Posterior cingulate gyrus (tissue), 11 donors: ENCODE measurements at places on chromosomes 16 and 17.
A peak's percentile ranks its signal among the peaks of the same experiment; 100 is the strongest.

- no peak for DNase-seq
Observed at GRCh38 chr16:63287401-63287800, 1251.2 kb upstream of the CDH8 start.

DNA sequence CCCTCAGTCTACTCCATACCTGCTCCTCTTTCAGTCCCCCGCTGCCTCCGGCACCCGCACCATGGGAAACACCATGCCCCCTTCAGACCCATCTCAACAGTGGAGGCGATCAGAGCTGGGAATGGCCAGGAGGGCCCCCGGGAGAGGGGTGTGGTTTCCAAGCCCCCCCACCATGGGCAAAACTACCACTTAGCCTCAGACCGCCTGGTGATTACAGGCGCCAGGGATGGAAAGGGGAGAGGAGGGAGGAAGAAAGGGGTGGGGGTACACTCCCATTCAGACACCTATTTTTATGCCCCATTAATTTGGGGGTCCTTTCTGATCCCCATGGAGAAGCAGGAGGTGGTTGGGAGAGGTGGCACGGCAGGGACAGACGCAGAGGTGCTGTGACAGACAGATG lies at the start of gene C17orf114:
Gene C17orf114, minus strand, starts transcription at position 101 of the 400 bp plus-strand sequence.
- DNase-seq = no peak

GRCh38 chr16:84119368-84119767 lies 2.6 kb upstream of the MBTPS1 start:
- no peak for DNase-seq

DNA sequence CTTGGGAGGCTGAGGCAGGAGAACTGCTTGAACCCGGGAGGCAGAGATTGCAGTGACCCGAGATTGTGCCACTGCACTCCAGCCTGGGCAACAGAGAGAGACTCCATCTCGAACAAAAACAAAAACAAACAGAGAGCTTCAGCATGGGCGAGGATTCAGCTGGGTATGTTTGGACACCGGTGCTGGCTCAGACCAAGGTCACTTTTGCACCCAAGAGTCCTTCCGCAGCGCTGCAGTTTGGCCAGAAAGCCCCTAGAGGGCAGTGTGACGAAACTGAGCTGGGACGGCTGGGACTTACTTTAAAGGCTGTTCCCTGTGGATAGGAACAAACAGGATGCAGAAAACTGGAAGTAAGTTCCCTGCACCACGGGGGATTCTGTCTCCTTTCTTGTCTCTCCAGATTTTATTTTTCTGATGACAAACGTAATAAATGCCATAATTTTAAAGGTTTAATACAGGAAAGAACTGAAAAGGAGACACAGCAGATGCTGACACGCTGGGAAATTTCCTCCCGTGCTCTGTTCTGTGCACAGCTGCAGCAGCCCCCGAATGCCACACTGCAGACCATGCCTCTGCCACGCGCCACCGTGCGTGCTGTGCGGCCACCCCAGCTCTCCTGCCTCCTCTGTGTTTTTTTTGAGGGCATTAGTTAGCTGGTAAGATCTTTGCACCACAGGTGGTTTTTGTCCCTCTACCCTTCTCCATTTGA lies 25.2 kb upstream of the USP36 start:
- DNase-seq = peak; percentile 80

DNA sequence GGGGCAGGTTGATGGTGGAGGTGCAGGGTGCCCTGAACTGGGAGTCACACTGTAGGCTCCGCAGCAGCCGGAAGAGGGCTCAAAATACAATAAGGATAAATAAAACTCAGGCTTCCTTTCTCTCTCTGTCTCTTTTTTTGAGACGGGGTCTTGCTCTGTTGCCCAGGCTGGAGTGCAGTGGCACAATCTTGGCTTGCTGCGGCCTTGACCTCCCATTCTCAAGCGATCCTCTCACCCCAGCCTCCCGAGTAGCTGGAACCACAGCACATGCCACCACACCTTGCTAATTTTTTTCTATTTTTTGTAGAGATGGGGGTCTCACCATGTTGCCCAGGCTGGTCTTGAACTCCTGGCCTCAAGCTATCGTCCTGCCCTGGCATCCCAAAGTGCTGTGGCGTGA lies 32.9 kb upstream of the NPTX1 start:
- DNase-seq = no peak

GRCh38 chr16:53787423-53787822 lies 83.5 kb downstream of the FTO start:
- no peak for DNase-seq

DNA sequence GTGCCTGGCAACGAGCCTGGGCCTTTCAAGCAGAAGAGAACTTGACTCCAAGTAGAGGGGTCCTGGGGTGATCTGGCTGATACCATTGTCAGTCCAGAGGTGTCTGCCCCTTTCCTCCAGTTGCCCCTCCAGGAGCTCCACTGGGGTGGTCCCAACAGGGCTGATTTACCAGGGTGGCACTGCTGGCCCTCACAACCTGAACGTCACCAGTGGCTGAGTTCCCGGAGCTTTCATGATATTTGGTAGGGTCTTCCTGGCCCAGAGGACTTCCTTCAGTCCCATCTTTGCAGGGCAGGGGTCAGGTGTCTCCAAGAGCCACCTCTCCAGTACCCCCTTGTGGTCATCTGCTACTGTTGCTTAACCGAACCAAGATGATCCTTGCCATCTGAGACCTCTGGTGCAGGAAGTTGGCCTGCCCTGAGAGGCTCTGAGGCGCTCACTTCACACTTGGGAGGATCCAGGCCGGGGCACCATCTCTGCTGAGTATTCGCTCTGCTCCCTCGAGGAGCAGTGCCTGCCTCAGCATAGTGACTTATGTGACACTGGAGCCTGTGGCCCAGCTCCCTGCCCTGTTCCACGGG lies 3.5 kb downstream of the LIMD2 start:
- DNase-seq = no peak

DNA sequence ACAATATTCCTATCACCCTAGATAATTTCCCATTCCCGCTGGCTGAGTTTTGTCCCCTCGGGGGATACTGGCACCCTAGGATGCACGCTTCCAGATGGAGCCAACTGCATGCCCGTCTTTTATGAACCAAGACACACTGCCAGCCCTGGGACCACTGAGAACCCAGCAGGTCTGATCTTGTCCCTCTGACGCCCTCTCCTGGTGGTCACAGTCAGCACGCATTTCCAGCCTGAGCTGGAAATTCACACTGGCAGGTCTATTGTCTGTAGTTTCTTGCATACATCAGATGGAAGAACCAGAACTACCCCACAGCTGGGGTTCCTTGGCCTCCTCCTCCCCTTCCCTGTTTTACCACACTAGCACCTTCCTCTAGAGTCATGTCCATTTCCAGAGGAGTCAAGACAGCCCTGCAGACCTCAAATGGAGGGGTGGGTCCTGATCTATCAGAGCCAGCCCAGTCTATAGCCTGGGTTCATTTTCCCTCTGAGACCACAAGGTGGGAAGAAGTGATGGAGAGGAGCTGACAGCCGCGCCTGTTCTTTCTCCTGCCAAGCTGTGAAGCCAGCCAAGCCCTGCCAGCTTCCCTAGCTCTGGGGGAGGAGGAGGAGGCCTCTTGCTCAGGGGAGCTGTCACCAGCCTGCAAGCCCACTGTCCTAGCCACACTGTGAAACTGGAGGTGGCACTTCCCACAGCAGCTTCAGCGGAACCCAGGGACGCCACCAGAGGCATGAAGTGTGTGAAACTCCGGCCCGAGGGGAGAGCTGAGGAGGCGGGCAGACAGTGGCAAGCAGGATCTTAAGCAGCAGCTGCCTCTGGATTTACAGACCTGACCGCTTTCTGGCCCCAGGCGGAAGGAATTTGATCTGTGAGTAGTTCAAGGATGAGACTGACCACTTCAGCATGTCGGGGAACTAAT lies 29.3 kb downstream of the MXRA7 start:
- DNase-seq = peak; percentile 89

DNA sequence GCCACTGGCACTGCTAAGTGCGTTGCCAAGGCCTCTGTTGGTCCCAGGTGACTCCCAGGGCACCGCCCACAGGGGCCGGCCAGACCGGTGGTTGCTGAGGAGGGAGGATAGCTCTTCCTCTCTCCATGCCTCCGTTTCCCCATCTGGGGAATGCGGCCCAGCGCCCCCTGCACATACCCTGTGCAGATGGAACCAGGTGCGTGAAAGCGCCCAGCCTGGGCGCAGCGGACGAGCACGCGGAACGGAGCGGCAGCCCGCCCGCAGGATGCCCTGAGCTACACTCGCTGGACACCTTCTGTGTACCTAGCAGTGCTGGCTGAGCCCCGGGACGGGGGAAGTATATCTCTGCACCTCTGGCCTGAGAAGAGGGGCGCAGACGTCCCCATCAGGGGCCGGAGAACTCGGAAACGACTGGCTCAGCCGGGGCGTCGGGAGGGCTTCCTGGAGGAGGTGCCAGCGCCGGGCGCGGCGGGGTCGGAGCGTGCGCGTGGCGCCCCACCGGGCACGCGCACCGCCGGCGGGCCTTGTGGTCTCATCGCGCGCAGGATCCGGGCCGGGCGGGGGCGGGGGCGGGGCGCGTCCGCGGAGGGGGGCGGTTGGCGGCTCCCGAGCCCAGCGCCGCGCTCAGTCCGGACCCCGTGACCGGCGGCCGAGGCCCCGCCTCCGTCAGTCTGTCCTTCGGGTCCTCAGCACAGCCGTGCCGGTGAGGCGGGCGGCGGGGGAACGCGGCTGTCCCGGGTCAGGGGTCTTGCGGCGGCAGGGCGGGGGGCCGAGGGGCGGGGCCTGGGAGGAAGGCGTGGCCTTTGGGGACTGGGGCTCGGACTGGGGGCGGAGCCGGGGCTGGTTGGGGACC lies at the start of the genes CCDC78 and HAGHL:
Gene CCDC78, minus strand, starts transcription at position 6 of the 853 bp plus-strand sequence. CDS start 76 bp downstream, outside the sequence.
Gene HAGHL, plus strand, starts transcription at position 669 of the 853 bp plus-strand sequence. CDS start 404 bp downstream, outside the sequence.
- peak; percentile 93 for DNase-seq

DNA sequence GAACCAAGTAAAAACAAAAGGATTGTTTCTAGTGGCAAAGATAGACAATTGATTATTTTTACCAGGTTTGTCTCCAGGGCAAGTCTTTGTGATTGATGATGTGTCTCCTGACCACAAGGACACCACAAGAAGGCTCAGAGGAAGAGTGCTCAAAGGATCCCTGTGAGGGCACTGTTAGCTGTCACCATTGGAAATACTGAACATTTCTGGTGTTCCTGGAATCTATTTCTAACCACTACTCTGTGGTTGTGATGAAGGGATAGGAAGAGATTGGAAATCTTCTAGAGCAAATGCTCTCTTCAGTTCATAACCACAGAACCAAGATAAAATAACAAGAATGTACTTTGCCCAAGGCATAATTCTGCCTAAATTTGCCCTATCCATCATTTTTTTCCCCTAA lies 15.3 kb downstream of the RNF43 start:
- DNase-seq = no peak

DNA sequence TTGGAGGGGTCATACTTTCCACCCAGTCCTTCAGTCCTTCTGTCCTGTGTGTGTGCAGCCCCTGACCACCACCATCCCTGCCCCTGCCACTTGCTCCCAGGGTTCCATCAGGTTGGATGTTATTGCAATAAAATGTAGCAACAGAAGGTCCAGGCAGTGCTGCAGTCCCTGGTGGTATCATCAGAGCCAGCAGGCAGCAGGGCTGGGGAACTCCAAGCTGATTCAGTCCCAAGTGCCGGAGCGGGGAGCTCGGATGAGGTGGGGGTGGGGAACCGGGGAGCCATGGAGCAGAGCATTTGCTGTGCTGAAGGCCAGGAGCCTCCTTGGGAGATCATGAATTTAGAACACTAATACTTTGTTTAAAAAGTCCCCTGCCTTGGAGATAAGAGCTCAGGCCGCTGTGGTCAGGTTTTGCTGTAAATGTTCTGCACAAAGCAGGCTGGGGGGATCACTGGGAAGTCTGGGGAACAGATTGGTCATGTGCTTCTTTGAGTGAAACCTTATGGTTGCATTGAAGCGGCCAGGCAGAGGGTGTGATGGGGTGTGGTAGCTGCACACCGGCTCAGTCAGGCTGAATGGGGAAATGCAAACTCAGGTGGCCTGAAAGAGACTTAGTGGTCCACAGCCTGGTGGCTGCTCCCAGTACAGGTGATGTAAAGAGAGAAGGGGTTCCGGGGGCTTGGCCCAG lies 225.9 kb downstream of the SEC14L1 start:
- DNase-seq = peak; percentile 43

DNA sequence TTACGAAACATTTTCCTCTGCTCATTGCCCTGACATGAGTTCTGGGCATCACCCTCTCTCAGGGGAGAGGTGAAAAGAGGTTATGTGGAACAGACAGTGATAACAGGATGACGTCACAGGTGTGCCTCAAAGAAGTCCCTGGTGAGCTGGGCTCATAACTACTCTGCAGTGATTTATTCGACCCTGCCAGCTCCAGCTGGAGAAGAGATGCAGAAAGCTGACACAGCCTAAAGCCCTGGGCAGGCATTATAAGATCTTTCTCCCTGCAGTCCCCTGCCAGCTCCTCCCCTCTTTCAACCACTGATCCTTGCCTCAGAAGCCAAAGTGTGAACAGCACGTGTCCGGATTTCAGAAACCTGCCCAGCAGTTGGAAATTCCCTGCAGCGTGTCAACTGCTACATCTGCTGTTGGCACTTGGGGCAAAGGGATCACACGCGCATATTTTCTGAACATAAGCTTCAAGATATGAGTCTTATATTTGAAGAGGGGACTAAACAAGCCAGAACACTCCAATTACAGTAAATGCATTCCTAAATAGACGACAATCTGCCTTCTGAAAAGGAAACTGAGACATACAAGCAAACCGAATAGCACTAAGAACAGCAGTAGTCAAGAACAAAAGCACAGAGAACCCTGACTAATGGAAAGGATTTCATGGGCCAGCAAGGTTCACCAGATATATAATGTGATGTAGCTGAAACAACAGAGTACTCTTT lies 80.5 kb downstream of the SMG6 start:
- no peak for DNase-seq

GRCh38 chr17:65254166-65254565 lies 117.0 kb downstream of the RGS9 start:
- no peak for DNase-seq

DNA sequence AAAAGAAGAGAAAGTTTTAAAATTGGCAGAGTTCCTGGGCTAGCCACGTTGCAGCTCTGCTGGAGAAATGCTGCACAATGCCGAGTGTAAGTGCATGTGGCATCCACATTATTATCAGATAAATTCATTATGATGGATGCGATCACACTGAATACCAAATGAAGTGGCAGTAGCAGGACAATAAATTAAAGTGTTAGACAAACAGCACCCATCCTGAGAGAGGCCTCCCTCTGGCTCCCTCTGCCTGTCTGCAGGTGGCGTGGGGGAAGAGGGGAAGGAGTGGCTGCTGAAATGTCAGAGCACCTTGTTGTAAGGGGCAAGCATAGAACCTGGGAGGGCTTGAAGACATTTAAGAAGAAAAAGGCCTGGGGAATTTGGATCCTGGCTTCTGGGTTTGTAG lies 324.1 kb downstream of the HAPSTR1 start:
- DNase-seq = no peak
